DMS 273 treated with DMSO at 0.1 percent for 48 hours (cell line): ENCODE measurements at places on chromosomes 12 and 14.
A peak's percentile ranks its signal among the peaks of the same experiment; 100 is the strongest.

GRCh38 chr14:55780156-55780946 lies 200.3 kb downstream of the KTN1 start:
- DNase-seq, result no peak

GRCh38 chr12:73342733-73343132 lies 1070.6 kb downstream of the TRHDE start:
- no peak for DNase-seq

GRCh38 chr12:118979763-118980406 lies 1.5 kb upstream of the SRRM4 start:
- peak; percentile 27 for DNase-seq

DNA sequence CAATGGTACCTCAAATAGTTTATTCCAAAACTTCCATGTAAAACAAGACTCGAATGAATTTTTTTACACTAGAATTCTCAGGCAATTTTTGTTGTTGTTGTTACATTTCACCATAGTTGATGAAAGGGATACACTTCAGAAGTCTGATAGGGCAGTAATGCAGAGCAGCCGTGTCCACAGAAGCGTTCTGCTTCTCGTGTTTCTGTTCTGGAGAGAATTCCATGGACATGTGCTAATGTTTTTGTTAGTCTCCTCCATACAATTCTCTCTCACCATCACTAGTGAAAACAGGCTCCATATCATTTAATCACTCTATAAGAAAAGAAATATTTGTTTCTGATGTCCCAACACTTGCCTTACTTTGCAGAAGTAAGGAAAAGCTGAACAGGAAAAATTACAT lies 606.1 kb downstream of the SLC16A7 start:
- no peak for DNase-seq

- DNase-seq, result no peak
Measured at GRCh38 chr12:100279159-100279558, 12.2 kb downstream of the SCYL2 start.
